ENCODE measurements at places on chromosomes 13 and 19.

GRCh38 chr13:37788346-37788745 lies 81.2 kb downstream of the TRPC4 start:
- DNase-seq: no peak

DNA sequence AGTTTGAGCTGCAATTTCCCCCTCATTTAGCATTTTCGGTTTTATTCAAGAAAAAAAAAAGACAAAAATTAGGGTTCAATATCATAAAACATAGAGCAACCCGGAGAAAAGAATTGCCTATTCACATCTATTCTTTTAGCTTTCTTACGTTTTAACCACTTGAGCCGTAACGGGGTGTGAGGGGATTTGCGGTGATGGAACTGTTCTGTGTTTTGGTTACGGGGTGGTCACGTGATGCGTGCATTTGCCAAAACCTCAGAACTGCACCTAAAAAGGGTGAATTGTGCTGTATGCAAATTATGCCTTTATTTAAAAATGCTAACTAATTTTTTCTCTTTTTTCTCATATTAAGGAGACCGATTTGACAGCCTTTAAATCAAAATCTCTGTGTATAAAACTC lies 22.1 kb downstream of the CLEC11A start:
- no peak for DNase-seq

DNA sequence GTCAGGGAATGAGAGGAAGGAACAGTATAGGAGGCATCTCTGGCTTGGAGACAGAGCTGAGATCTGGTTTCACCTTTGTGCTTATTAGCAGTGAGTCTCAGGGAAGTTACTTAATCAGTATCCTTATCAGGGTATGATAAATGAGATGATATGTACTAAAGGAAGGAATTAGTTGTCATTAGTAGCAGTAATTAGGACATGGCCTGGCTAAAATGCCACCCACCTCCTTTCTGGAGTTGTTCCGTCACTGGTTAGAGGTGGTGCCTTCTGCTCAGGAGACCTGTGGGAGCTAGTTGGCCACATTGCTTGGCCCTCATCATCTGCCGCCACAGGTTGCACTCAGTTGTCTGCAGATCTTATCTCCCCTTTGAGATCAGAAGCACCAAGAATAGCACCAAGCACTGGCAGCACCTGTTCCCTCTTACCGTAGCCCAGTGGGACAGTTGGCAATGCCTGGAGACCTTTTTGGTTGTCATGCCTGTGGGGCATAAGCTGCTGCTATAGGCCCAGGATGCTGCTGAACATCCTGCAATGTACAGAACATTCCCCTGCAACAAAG lies 4.7 kb downstream of the GPATCH1 start:
- DNase-seq: no peak

DNA sequence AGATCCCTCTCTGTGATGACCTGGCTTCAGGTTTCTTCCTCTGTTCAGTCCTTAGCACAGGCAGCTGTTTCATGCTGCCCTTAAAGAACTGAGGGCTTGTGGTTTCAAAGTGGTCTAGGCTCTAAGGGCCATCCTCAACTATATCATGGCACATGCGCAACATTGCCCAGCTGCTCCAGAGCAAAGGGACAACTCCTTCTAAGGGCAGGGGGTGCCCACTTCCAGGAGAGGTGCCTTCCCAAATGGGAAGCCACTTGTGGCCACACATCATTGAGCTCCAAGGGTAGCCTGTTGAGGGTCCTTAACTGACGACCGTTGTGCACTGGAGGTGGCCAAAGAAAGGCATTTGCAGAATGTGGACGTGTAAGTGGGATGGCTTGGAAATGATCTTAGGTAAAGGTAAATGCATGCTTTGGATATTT lies 7.3 kb downstream of the GPR183 start:
- peak; percentile 37 for DNase-seq

GRCh38 chr13:76790526-76790925 lies 95.7 kb downstream of the KCTD12 start:
- peak; percentile 77 for DNase-seq

GRCh38 chr13:112821340-112822055 lies 131.7 kb downstream of the ATP11A start:
- no peak for DNase-seq

DNA sequence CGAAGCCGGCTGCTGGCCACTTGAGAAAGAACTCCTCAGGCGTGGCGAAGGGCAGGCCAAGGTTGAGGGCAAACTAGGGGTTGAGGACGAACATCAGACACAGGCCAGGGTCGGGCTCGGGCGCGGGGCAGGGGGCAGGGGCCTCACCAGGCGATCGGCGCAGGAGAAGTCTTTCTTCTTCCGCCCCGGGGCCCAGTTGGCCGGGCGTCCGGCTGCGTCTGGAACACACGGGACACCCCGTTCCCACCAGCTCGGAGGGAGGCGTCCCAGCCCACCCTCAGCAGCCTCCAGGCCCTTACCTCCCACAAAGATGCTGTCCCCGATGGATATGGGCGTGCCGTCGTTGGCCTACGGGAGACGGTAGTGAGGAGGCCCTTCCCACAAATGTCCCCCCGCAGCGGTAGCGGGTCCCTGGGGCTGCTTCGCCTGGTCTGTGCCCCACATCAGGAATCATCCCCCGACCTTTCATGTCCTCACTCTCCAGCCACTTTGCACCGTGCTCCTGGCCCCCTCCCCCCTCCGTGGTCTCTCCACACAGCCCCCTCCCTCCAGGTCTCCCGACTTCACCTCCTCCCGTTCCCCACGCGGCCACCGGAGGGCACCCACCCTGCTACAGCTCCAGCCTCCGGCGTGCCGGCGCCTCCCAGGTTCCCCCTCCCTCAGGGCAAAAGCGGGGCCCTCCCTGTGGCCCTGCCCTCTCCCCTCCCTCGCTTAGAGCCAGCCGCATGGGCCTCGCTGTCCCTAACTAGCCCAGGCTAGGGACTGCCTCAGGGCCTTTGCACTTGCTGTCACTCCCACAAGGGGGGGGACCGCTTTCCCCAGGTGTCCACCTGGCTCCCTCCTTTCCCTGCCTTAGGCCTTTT lies 4.8 kb downstream of the PNKP start:
- no peak for DNase-seq

GRCh38 chr19:17606590-17607185 lies 51.2 kb downstream of the COLGALT1 start:
- DNase-seq: no peak

DNA sequence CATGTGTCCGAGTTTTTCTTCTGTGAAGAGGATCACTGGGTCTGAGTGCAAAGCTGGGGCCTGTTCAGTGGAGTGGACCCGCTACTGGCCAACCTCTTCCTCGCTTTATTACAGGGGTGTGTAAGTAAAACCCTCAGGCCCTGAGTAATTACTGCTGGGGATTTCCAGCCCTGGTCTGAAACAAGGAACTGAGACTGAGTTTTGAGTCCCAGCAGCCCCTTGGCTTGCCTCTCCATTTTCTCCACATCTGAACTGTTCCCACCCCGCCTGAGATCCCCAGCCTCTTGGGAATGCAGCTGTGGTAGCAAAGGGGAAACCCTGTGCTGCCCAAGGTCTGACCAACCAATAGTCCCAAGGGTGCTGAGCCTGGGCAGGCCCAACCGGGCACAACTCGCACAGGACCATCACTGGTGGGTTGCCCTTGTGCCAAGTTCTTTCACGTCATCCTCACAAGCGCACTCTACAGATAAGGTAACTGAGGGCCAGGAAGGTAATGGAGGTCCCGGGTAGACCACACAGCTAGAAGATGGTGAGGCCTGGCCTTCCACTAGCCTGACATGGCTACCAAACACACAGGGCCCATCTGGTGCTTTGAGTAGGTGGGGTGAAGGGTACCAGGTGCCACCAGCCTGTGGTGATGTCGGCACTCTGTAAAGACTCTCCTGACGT lies 13.7 kb upstream of the SLC35E1 start:
- peak; percentile 93 for DNase-seq

GRCh38 chr19:10183926-10184325 lies 10.8 kb downstream of the DNMT1 start:
- DNase-seq: no peak

- no peak for DNase-seq
Measured at GRCh38 chr13:39326469-39327171, 276.4 kb downstream of the LHFPL6 start.

GRCh38 chr13:44921246-44921877 lies 67.9 kb downstream of the NUFIP1 start:
- DNase-seq: no peak

GRCh38 chr19:44955505-44956439 lies 592 bp downstream of the CLPTM1 start:
- DNase-seq: peak; percentile 34

GRCh38 chr13:75373988-75374387 lies 108.0 kb downstream of the TBC1D4 start:
- DNase-seq: no peak

- peak; percentile 90 for DNase-seq
Measured at GRCh38 chr13:46113596-46113995, 8.8 kb upstream of the CPB2 start.

DNA sequence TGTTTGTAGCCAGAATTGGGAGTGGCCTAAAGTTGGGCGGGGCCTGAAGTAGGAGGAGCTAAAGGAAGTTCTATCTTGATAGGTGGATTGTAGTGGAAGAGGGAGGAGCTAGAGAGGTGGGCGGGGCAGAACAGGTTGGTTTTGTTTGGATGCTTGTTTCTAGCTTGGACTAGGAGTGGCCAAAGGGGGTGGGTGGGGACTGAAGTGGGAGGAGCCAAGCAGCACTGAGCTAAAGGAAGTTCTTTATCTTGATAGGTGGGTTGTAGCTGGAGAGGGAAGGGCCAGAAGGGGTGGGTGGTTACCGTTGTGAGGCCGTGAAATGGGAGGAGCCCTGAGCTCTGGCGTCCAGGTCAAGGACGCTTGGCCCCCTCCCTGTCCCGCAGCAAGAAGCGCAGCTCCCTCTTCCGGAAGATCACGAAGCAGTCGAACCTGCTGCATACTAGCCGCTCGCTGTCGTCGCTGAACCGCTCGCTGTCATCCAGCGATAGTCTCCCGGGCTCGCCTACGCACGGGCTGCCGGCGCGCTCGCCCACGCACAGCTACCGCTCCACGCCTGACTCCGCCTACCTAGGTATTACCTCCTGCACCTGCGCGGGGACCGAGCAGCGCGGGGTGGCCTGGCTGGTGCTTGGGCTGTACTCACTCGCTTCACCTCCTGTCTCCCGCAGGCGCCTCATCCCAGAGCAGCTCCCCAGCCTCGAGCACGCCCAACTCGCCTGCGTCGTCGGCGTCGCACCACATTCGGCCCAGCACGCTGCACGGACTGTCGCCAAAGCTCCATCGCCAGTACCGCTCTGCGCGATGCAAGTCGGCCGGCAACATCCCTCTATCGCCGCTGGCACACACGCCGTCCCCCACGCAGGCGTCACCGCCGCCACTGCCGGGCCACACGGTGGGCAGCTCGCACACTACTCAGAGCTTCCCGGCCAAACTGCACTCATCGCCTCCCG lies 8.0 kb downstream of the DNASE2 start:
- DNase-seq: peak; percentile 46

DNA sequence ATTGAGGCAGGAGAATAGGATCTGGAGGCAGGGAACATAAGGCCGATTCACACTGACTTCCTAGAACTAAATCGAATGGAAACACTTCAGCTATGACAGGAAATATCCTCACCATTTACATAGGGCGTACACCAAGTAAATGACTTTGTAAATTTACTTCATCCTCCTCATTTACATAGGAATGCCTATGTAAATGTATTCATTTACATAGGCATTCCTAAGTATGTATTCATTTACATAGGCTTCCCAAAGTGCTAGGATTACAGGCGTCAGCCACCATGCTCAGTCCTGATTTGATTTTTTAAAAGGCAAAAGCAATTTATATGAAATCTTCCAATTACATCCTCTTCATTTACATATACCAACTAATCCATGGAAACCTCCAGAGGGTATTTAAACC lies 133.1 kb upstream of the RFC3 start:
- DNase-seq: no peak

DNA sequence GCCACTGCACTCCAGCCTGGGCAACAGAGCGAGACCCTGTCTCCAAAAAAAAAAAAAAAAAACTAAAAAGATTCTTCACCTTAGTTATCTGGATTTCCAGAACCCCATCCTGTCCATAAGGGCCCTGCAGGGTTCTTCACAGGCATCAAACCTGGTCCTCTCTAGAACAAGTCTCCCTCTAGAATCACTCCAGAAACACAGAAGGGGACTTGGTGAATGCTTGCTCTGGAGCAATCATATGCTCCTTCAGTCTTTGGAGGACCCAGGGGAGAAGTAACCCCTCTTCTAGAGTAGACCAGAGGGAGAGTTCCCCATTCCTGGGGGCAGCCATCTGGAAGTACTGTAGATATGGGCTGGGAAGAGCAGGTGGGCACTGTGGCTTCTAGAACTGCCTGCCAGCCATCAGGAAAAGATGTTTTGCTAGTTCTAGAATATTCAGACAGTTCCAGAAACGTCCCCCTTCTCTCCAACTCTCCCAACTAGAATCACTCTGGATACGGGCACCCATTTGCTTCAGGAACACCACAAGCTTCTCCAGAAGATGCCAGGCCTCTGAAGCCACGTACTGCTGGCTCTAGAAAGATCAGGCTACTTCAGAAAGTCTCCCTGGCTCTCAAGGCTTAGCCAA lies 2.8 kb downstream of the FUT1 start:
- DNase-seq: no peak

DNA sequence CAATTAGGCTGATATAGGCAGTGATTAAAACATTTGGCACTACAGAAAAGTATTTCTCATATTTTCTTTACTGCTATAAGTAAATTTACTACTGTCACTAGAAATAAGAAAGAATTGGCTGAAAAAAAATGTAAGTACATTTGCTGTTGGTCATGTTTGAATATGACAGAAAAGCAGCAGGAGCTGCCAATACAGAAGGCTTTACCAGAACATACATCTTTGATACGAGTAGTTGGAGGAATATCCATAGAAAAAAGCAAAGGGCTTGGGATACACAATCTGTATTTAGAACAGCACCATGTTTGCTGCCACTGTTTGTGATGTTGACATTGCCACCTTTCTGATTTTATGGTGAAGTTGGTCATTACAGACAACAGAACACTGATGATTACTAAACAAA lies 21.6 kb downstream of the PCDH9 start:
- no peak for DNase-seq

GRCh38 chr13:72983085-72983768 lies 75.6 kb upstream of the KLF5 start:
- DNase-seq: no peak

GRCh38 chr13:28576067-28576466 lies 81.1 kb upstream of the FLT1 start:
- DNase-seq: no peak

DNA sequence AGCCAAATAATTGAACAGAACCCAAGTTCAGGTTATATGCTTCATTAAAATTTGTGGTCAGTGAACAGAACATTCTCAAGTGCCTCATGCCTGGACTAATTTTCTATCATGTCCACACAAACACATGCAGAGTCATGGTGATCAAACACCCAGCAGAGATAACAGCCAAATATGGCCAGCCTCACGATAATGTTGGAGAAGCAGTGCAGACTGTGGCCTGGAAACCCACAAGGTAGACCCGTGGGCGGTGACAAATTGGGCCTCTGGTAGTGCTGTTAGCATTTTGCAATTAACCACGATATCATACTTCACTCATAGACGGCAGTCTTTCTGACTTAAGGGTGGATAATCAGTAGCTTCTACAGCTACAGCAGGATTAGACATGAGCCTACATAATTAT lies 35.0 kb upstream of the VWA8 start:
- peak; percentile 39 for DNase-seq
